ENCODE measurements at places on chromosomes 13 and 19. TPM values are rescaled to one million over a fixed set of nuclear protein-coding genes. Genes with fewer than 3 reads are reported as not detected.
A peak's percentile ranks its signal among the peaks of the same experiment; 100 is the strongest.

- peaks cover 76% of the 10 kb centered on the region for H3K4me1 ChIP-seq
- H3K4me3 ChIP-seq, result no peak overlapping the region
- H3K27me3 ChIP-seq, result no peaks in the 10 kb centered on the region
- peak overlapping the region; percentile 20 for H3K27ac ChIP-seq
Observed at GRCh38 chr19:15294561-15294990, 37.8 kb downstream of the BRD4 start.

GRCh38 chr19:48258350-48258749 is 2.6 kb upstream of the CARD8 start:
- no peak overlapping the region for H3K4me3 ChIP-seq
- no peaks in the 10 kb centered on the region for H3K36me3 ChIP-seq
- H3K27ac ChIP-seq, result no peak overlapping the region
- peaks cover 3% of the 10 kb centered on the region for H3K27me3 ChIP-seq
- no peak for DNase-seq

DNA sequence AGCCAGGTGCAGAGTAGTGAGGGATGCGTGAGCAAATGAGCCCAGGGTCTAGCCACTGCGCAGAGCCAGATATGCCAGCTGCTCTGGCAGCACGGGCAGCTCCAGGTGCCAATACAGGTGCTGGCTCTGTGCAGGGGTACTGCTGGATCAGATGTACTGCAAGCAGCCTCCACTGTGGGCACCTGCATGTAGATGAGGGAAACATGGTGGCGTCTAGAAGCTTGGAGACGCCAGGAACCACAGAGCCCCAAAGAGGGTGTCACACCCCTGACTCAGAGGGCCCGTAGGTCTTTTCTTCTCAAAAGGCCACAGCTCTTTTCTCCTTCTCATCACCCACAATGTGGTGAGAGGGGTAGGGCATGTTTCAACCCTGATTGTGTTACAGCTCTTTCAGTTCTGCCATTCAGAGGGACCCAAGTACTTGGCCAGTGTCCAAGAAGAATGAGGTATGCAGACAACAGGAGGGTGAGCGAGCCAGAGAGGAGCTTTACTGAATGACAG is 244.4 kb upstream of the SLITRK1 start:
- no peak overlapping the region for H3K4me3 ChIP-seq
- H3K27me3 ChIP-seq, result no peaks in the 10 kb centered on the region
- H3K27ac ChIP-seq, result no peak overlapping the region
- no peaks in the 10 kb centered on the region for H3K36me3 ChIP-seq
- DNase-seq, result no peak

The LAIR1 gene
- total RNA-seq, result 0.92 TPM

GRCh38 chr19:3338541-3339181 is 27.7 kb upstream of the NFIC start:
- H3K27me3 ChIP-seq, result peaks cover 32% of the 10 kb centered on the region
- no peaks in the 10 kb centered on the region for H3K36me3 ChIP-seq
- H3K4me3 ChIP-seq, result no peak overlapping the region
- no peak for DNase-seq
- H3K4me1 ChIP-seq, result no peaks in the 10 kb centered on the region

- peaks cover 12% of the 10 kb centered on the region for H3K36me3 ChIP-seq
- H3K4me1 ChIP-seq, result peaks cover 42% of the 10 kb centered on the region
- DNase-seq, result peak; percentile 76
Observed at GRCh38 chr19:12669270-12670158, 2.9 kb downstream of the WDR83 start.

- no peaks in the 10 kb centered on the region for H3K27me3 ChIP-seq
- peaks cover 30% of the 10 kb centered on the region for H3K4me1 ChIP-seq
- H3K27ac ChIP-seq, result peak overlapping the region; percentile 64
- no peak for DNase-seq
Observed at GRCh38 chr19:4911314-4911713, 2.0 kb downstream of the UHRF1 start.

DNA sequence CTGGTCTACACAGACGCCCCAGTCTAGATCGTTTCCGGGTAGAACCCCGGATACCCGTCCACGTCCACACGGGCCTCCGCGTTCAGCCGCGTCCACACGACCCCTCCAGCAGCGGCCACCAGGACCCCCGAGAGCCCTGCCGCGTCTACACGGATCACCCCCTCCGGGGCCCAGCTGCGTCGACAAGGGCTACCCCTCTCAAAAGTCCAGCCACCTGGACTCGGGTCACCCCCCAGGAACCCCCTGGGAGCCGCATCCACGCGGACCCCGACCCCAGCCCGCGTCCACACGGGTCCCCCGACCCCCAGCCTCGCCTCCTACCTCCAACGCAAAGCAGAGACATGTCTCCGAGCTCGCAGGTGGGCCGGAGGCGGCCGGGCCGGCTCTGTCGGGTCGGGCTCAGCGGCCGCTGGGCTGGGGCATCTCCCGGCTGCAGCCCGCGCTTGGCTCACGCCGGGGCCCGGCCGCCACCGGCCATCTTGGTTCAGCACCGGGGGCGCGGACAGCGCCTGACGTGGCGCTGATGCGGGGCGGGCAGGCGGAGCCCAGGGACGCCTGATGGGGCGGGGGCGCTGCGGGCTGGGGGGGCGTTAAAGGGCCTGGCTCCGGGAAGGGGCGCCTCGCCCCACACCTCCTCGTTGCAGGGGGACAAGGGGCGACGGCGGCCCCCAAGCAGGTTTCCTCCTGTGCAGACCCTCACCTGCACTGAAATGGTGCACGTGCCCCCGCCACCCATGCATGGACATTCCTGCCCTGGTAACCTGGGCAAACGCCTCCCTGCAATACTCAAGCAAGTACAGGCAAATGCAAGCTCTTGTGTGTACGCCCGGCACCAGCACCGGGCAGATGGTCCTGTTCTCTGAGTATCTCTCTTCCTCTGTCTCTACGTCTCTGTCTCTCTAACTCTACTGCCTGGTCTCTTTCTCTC is at the start of gene UNC13A:
Gene UNC13A (minus strand): TSS at position 498 of the 928 bp plus-strand sequence. CDS start 155 bp downstream, at position 343.
- no peaks in the 10 kb centered on the region for H3K36me3 ChIP-seq
- H3K27ac ChIP-seq, result no peak within 1 kb of the TSS
- peak; percentile 86 for DNase-seq
- peak within 1 kb of the TSS; percentile 28 for H3K4me3 ChIP-seq
- H3K27me3 ChIP-seq, result peaks cover 78% of the 10 kb centered on the region

The ZNF850 gene
- total RNA-seq, result 11.1 TPM

The CNFN gene
- total RNA-seq, result 1.5 TPM

DNA sequence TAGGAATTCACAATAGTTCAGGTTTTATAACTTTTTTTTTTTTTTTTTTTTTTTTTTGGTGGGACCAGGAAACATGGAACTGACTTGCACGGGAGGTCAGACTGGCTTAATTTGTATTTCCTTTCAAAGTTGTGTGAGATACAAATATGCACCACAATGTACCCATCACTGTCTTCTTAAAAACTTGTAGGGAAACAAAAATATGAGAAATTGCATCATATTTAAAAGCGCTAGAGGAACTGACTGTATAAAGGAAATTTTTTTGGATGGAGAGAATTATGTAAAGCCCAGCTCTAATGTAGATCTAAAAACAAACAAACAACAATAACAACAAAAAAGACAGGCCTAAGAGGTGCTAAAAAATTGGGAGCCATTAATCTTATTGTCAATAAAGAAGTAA is 246.5 kb downstream of the DCT start:
- H3K36me3 ChIP-seq, result peaks cover 9% of the 10 kb centered on the region
- H3K4me3 ChIP-seq, result no peak overlapping the region
- H3K27ac ChIP-seq, result no peak overlapping the region
- peaks cover 12% of the 10 kb centered on the region for H3K4me1 ChIP-seq

The CACNG7 gene
- 0.76 TPM for total RNA-seq

The TJP3 gene
- total RNA-seq, result 20.0 TPM

- H3K4me1 ChIP-seq, result peaks cover 5% of the 10 kb centered on the region
- no peaks in the 10 kb centered on the region for H3K36me3 ChIP-seq
- peak within 1 kb of the TSS; percentile 66 for H3K27ac ChIP-seq
- H3K27me3 ChIP-seq, result peaks cover 5% of the 10 kb centered on the region
- no peak for DNase-seq
Observed at GRCh38 chr19:55536951-55537740, at the start of gene SBK2. Gene SBK2 (minus strand): TSS chr19:55537133. CDS start chr19:55536294, 839 bp downstream.

GRCh38 chr19:7665076-7665475 is 3.8 kb upstream of the RETN start:
- no peaks in the 10 kb centered on the region for H3K4me1 ChIP-seq
- no peak overlapping the region for H3K4me3 ChIP-seq
- H3K27ac ChIP-seq, result no peak overlapping the region
- H3K27me3 ChIP-seq, result peaks cover 57% of the 10 kb centered on the region
- DNase-seq, result no peak

- peak; percentile 62 for DNase-seq
- H3K4me1 ChIP-seq, result peaks cover 16% of the 10 kb centered on the region
Observed at GRCh38 chr19:47239610-47240296, 8.8 kb upstream of the BBC3 start.

DNA sequence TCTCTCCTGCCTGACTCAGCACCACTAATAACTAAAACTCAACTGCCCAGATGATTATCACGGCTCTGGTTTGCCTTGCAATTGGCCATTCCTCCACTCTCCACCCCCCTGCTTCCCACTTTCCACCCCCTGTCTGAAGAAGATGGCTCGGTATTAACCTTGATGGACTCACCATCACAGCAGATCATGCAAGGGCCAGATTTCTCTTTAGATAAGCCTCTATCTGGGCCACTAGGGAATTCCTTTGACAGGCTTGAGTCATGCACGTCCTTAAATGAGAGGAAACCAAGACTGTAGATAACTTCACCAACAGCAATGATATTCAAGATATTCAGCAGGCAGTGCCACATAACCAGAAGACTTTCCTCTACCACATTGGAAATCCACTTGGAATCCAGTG is 131.1 kb upstream of the NBEA start:
- H3K4me3 ChIP-seq, result no peak overlapping the region
- peaks cover 11% of the 10 kb centered on the region for H3K4me1 ChIP-seq
- H3K27me3 ChIP-seq, result no peaks in the 10 kb centered on the region
- no peak for DNase-seq
- peaks cover 22% of the 10 kb centered on the region for H3K36me3 ChIP-seq
- H3K27ac ChIP-seq, result no peak overlapping the region

- no peak overlapping the region for H3K27ac ChIP-seq
- H3K4me3 ChIP-seq, result no peak overlapping the region
- DNase-seq, result no peak
- H3K36me3 ChIP-seq, result no peaks in the 10 kb centered on the region
- peaks cover 5% of the 10 kb centered on the region for H3K27me3 ChIP-seq
Observed at GRCh38 chr13:24097064-24097463, 63.5 kb upstream of the SPATA13 start.
